T-helper 2 cell (primary cell): ENCODE measurements at places on chromosomes 6 and 20.

DNA sequence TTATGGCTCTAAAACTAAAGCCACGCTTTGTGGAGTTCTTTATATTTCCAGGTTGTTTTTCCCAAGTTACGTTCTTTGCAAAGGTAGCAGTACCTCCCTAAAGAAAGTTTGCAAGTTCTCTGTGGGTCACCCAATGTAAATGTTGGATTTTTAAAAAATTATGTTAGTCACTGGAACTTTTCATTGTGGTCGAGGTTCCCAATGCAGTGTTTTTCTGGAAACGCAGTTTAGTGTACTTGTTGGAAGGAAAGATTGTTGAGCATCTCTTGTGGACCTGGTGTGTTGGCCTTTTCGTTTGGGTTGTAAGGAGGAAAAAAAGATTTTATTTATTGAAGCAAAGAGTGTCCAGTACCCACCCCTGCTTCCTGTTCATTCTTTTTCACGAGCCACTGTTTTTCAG is 1.4 kb downstream of the TOP1 start:
- DNase-seq: no peak

- DNase-seq: no peak
These were observed 383.6 kb downstream of the BCKDHB start for GRCh38 chr6:80489911-80490635.

GRCh38 chr20:52843425-52843824 is 128.7 kb upstream of the TSHZ2 start:
- DNase-seq: no peak

GRCh38 chr20:22414305-22414742 is 170.0 kb downstream of the FOXA2 start:
- DNase-seq: no peak

DNA sequence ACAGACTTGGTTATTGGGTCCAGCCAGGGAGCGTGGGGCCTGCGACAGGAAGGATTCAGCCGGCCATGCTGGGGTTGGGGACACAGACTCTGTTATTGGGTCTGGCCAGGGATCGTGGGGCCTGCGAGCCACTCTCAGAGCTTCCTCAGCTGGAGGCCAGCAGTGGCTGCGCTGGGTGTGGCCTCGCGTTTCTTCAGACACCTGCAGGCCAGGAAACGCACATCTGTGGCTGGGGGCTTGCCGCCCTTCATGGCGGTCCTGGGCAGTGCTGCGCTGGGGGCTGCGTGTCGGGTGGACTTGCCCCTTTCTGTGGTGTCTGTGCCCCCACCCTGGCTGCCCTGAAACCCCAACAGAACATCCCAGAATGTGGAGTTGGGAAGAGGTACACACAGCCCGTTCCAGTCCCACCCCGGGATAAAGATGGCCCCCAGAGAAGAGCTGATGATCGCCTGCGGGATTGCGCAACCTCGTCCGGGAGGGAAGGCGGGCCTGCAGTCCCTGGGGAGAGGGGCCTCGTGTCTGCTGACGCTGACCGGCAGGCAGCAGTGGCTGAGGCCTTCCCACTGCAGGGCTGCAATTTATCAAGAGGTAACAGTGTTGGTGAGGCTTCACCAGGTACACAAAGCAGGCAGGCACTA is 16.9 kb upstream of the MTG2 start:
- DNase-seq: no peak
